ENCODE measurements at places on chromosomes 2 and 18.

DNA sequence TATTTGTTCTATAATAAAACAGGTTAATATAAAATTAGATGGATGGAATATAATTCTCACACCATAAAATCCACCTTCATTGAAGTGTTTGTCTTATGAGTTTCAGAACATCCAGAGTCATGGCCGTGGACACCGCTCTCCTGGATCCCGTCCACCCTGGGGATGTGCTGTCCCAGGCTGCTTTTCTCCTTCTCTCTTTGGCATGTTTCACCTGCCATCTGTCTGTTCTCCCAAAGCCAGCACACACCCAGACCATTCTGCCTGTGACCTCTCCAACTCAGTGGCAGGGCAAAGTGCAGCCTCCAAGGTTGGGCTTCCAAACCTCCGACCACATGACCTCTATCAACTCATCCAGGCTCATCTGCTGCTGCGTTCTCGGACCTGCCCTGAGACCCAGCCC, 104.7 kb downstream of the MYT1L start:
- DNase-seq: no peak

DNA sequence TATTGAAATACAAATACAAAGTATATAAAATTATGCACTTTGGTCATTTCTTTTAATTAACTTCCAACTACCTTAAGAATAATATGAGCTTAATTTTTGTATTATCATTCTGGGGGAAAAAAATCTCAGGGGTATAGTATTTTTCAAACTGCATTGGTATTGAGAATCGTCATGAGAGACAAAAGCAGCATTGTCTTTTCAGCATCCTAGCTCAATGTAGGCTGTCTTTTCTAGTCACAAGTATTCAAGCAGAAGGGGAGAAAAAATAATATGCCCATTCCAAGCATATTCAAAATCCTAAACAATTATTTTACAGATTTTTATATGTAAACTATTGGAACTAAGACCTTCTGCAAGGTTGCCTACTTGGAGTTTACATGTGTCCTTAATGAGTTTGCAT, 693.3 kb downstream of the LRP1B start:
- no peak for DNase-seq

DNA sequence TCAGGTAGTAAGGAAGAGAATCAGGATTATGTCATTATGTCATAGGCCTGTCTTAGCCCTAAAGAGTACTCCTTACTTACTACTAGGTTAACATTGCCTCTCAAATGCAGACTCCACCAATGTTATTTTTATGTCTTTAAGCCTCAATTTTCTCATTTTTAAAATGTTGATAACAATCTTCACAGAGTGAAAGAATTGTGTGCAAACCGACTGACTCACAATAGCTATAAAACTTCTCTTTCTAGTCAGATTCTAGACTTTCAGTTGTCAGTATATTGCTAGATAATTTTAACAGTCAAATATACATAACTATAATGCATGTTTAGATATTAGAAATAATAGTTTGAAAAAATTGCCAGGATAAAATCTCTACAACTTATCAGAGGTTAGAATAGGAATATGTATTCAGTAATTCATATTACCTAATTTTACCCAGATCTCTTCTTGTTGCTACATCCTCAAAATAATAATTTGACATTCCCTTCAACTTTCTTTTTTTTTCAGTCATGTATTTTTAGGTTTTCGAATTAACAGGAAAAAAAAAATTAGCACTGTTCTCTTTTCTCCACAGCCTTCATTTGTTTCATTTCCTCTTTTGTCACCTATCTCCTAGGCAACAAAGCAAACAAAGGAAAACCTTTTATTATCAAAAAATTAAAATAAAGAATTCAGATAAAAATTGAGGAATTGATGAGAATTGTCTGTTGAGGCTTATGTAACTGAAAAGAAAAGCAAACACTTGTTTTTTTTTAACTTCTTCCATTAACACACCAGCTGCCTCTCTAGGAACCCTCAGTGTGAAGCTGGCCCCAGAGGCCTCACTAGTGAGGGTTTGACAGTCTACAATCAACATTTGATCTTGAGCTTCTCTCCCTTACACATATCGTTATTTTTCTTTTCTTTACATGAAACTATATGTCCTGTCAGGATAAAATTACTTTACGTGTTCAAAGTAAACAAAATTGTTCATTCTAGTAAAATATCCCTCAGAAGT, 279.0 kb downstream of the CALCRL start:
- DNase-seq: no peak

DNA sequence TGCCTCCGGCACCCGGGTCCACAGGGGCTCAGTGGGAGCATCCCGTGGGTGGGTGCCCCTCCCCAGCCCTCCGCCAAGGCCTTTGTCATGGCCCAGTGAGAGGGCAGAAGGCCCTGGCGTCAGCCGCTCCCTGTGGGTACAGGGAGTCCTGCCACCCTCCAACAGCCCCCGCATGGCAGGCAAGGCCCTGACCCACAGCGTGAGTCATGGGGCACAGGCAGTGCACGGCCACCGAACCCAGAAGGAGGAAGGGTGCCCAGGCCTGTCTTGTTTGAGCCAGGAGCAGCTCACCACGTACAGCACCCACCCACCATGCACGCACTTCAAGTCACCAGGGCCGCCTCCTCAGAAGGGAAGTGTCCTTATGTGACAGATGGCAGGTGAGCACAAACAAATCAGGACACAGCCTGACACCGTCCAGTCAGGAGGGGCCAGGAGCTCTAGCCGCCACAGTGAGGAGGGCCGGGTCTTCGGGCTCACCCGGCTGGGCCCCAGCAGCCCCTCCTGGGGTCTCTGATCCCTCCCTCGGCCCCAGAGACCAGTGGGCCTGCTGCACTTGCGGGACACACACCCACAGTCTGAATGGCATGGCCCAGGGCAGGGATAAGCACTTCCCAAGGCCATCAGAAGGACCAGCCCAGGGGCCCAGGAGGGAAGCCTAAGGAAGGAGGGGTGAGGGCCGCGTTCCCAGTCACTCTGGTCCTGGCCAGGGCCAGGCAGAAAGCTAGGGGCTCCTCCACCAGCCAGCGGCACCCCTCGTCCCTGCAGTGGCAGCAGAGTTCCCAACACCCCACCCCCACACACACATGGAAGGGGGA, 25.8 kb downstream of the BIN1 start:
- DNase-seq: peak; percentile 63

DNA sequence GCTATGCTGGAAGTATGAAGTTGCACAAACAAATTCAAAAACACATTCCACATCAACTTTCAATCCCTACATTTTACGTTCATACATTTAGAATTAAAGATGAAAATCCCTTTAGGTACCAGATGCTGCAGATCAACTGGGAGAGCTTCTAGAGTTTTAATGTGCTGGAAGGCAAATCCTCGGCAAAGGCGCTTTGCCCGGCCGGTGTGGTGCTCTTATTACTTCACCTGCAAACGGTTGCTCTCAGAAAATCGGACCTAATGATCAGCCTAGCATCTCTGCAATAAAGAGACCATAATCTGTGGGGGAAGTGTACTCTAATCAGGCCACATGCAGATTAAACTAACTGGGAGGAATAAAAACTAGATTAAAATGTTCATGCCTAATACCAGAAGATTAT, 513.8 kb downstream of the ZEB2 start:
- no peak for DNase-seq

DNA sequence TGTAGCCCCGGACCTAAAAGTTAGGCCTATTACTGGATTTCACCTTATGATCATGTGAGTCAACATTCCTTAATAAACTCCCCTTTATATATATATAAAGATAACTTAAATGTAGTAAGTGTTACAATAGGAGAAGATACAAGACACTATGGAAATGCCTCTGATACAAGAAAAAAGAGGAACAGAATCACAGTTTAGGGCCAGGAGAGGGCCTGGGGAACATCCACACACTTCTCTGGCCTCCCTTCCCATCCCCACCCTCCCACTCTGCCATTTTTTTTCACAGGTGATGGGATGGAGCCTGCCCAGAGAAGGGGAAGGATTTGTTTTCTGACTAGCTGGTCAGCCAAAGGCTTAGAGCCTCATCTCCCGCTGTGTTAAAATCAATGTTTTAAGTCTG, 6.4 kb downstream of the CDC42EP3 start:
- DNase-seq: no peak

DNA sequence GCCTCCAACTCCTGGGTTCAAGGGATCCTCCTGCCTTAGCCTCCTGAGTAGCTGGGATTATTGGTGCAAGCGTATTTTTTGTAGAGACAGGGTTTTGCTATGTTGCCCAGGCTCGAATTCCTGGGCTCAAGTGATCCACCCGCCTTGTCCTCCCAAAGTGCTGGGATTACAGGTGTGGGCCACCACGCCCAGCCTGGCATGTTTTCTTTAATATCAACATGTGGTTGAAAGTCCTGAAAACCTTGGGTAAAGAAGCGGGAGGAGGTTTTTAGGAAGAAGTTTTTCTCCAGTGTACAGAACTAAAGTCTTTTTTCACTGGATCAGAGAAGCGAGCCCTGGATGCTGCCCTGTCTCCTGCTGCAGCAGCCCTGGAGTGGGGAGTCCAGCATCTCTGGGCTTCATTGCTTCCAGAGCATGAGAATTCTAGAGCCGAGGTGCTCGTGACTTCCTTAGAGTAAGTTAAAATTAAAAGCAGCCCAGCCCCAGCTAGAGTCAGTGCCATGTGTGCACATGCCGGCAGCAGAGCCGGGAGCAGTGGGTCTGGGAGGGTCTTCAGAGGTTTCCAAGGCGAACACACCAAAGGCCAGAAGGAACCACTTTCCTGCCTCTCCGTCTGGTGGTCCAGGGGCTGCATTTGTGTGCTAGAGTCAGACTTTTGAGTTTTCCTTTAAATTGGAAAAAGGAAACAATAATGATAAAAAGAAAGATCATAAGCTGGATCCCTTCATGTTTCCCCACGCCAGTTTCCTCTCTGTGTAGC, 31.2 kb downstream of the ITGB1BP1 start:
- no peak for DNase-seq

DNA sequence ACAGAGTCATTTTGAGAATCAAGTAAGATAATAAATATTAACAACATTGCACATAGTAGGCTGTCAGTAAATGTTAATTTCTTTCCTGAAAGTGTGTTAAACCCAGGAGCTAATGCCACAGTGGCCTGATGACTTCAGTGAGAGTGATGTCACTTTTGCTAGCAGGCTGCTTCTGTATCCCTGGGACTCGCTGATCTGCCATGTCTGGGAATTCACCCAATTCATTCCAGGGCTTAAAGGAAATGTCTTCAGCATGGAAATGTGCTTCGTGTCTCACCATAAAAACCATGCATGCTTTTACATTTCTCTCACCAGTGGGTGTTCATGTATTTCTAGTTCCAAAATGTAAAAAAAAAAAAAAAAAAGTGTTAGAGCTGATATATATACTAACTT, 56.8 kb upstream of the MAPRE3 start:
- DNase-seq: no peak

DNA sequence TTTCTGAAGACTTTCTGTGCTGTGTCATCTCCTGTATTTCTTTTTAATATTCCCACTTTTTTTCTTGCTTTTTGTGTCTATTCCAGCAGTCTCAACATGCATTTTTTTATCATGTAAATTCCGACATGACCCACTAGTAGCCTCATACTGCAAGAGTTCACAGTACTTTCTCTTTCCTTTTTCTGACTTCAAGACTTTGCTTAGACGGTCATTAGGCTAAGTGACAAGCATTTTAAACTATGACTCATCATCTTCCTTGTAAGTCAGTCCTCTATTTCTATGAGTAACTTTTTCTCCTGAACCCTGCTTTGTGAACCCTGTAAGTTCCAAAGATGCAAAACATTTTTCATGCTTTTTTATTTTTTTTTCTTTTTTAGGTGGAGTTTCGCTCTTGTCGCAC, 381.2 kb downstream of the TXNL1 start:
- DNase-seq: peak; percentile 38

DNA sequence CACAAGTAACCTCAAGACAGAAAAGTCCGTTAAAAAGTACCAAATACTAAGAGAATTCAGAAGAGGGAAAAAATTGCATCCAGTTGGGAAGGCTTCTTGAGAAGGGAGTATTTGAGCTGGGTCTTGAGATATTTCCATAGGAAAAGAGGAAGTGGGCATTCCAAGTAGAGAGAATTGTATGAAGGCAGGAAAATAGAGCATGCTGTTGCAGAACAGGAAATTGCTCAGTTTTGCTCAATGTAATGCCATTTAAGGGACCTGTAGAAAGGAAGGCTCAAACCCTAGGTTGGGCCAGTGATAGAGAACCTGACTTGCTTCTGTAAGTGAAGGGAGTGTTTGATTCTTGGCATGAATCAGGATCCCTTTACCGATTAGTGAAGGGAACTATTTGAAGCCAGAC, 1.0 kb upstream of the ZC3H8 start:
- no peak for DNase-seq

GRCh38 chr18:11654736-11655605, 34.1 kb upstream of the GNAL start:
- DNase-seq: peak; percentile 66

DNA sequence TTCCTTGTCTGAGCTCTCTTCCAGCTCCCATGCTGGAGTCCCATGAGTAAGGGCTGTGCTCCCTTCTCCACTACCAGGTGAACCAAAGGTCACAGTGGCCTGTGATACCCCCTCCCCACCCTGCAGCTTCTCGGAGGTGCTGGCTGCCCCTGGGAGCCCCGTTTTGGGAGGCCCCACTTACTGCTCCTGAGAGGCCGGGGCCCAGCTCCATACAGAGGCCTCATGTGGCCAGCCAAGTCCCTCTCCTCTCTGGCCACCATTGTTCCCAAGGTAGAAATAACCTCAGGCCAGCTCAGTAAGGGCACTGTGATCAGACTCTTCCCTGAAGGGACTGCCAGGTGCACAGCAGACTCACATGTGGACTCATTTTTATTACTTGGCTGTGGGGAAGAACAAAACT, 6.0 kb downstream of the RAB11FIP5 start:
- DNase-seq: no peak

GRCh38 chr18:50836521-50836957, 16.7 kb upstream of the MRO start:
- no peak for DNase-seq

GRCh38 chr2:47025969-47026610, 110.5 kb upstream of the MCFD2 start:
- no peak for DNase-seq

DNA sequence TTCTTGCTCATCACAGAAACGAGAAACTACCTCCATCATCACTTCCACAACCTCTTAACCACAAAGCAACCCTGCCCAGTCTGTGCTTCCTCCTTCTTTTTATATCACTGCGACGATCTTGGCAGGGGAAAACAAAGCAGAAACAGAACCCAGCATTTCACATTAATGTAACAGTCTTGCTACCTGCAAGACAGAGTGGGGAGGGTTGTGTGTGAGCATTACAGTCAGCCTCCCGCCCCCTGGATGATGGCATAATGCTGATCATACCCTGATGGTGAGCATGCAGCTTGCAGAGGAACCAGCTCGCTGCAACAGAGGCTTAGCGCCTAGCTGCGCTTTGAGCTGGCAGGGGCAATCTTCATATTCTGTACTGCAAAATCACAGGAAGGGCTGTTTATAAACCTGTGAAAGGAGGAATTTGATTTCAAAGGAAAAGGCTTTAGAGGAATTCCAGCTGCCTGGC, 376.1 kb downstream of the IRS1 start:
- peak; percentile 26 for DNase-seq

DNA sequence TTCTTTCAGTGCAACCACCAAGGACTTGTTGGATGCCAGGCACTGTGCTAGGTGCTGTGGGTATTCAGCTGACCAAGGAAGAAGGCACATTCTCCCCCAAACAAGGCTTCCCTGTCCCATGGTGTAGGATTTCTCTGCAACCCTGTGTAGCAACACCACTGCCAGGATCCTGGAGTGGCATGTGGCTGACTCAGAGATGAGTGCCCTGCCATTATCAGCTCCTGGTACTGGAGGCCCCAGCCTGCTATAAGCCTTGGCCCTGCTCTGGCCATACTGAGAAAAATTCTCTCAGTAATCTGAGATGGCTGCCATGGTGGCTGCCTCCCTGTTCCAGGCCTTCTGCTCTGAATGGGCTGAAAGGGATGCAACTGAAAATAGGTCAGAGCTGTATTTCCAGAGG, 4.3 kb downstream of the SMYD5 start:
- DNase-seq: no peak

- no peak for DNase-seq
Observed at GRCh38 chr2:14270036-14270582, 362.4 kb upstream of the LRATD1 start.

All from stomach (tissue), 19 donors.